ENCODE measurements at places on chromosomes 12 and 14. TPM values are rescaled to one million over a fixed set of nuclear protein-coding genes. Genes with fewer than 3 reads are reported as not detected.

The SIX6 gene
- polyA plus RNA-seq, result not detected

DNA sequence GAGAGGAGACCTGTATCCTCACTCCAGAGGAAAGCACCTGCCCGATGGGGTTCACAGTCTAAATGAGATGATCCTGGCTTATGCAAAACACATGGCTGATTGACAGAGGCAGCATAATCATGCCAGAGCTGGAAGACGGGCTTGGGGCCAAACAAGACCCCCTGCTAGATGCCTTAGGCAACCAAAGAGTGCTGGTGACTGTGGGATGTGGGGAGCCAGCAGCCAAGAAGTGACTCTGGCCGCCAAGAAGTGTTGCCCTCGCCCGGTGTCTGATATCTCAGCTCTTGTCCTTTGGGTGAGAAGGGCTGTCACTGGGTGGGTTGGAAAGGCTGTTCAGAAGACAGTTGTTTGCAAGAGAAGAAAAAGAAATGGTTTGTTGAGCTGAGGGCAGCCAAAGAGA lies 56.7 kb downstream of the PLEKHG3 start:
- no peak for DNase-seq

DNA sequence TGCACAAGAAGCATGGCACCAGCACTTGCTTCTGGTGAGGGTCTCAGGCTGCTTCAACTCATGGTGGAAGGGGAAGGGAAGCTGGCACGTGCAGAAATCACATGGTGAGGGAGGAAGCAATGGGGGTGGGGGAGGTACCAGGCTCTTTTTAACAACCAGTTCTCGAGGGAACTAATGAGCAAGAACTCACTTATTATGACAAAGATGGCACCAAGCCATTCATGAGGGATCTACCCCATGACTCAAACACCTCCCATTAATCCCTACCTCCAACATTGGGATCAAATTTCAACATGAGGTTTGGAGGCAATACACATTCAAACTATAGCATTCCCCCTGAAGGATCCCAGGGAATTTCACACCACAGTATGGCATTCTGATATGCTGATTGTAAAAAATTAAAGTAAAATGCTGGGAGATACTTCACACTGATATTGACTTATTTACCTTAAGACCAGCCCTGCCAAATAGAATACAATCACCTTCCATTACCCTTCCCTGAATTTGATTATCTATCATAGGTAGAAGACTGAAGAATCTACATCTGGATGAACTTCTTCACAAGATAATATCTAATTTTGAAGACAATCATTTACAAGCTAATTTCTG lies 201.7 kb upstream of the PLXNC1 start:
- DNase-seq, result no peak

The PAWR gene
- polyA plus RNA-seq, result 44.9 TPM

The AKAP5 gene
- 1.9 TPM for polyA plus RNA-seq

- DNase-seq, result peak; percentile 64
Measured at GRCh38 chr12:27331291-27331926, 1.2 kb upstream of the BMAL2 start.

The CRIP1 gene
- 1,023 TPM for polyA plus RNA-seq

The RAB15 gene
- 31.6 TPM for polyA plus RNA-seq

The BCAT1 gene
- 10.5 TPM for polyA plus RNA-seq

GRCh38 chr12:117313926-117314325 lies 47.5 kb downstream of the NOS1 start:
- DNase-seq, result no peak

The EPYC gene
- not detected for polyA plus RNA-seq

DNA sequence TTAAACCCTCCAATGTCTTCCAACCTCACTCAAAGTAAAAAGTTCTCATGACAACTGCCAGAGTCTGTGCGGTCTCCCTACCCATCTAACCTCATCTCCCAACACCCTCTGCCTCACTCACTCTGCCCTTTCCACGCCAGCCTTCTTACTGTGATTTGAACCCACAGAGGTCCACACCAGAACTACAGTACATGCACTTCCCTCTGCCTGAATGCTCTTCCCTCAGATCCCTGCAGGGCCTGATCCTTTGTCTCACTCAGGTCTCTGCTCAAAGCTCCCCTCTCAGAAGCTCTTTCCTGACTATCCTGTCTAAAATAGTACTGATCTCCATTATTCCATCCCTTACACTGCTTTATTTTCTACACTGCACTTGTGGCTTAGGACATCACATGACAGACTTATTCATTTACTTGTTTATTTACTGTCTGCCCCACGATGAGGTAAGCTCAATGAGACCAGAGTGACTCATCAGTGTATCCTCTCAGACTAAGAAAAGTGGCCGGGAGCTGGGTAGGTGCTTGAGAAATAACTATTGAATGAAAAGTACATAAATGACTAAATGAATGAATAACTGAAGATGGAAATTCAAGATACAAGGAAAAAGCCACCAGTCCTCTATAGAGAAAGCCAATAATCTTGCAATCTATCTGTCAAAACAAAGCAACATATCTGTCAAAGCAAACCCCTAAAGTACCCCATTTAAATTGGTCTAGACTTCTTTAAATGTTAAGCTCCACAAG lies 17.1 kb downstream of the POMT2 start:
- DNase-seq, result peak; percentile 92

- no peak for DNase-seq
Measured at GRCh38 chr14:29630566-29631160, 297.0 kb downstream of the PRKD1 start.

GRCh38 chr12:57441846-57442427 lies 7.4 kb downstream of the INHBC start:
- no peak for DNase-seq

DNA sequence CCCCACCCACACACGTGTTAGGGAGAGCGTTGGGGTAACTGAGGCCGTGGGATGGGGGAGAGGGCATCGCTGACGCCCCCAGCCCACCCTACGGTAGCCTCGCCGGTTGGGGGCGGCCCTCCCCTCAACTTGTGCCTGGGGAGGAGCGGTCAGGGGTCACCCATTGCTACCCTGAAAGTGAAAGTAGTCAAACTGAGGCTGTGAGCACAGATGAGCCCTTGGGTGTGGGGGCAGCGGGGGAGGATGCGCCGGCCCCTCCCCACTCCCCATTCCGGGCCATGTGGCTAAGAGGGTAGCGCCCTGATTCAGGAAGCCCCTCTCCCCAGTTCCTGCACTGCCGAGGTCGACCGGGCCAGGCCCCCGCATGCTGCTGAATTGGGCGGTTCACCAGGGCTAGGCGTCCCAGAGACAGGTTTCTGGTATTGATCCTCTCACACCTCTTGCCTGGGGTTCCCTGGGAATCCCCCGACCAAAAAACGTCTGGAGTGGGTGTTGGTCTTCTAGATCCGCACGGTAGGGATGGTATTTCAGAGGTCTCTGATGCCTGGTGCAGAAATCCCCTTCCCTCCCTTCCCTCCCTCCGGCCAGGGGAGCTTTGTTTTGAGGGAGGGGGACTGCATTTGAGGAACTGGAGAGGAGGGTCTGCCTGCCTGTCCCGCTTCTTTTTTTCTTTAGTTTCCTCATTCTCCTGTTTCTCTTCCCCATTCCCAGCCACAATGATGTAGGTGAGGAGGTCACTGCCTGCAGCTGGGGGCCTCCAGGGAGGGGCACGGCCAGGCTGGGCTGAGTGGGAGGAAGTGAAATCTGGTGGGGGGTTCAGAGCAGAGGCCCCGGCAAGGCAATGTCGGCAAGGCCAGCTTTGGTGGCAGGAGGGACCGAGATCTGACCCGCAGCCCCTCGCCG lies 1.0 kb downstream of the SH2B3 start:
- no peak for DNase-seq

The GUCY2C gene
- not detected for polyA plus RNA-seq

The SLC25A47 gene
- not detected for polyA plus RNA-seq

- peak; percentile 98 for DNase-seq
Measured at GRCh38 chr14:24188251-24189058, at the start of gene IPO4. TSS of gene IPO4 (minus strand) at chr14:24188816. CDS start at chr14:24188787, 29 bp downstream.

The SLC8A3 gene
- polyA plus RNA-seq, result not detected

Data from A549 (cell line).